Left ventricle myocardium inferior (tissue), 1 donor: ENCODE measurements at places on chromosomes 12 and 14.

DNA sequence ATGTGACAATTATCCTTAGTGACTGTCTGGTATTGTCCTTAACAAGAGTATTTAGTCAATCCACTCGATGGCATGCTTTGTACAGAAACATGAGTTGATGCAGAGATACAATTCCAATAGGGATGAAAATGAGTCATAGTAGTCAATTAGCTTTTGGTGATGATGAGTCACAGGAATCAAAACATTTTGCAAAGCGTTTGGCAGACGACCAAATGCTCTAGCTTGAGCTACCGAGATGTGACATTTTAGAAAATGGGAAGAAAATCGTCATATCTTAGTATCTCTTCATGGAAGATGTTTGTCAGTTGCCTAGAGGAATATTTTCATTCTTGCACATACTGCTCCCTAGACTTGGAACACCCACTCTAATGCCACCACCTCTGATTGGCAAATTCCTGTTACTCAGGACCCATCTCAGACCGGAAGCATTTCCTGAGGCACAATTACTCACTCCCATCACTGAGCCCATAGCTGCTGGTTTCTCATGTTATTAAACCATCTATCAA, 95.0 kb downstream of the LMNTD1 start:
- DNase-seq = no peak

GRCh38 chr14:94110552-94111181, at the start of gene IFI27:
TSS of gene IFI27 (plus strand) at chr14:94110736.
- peak; percentile 41 for DNase-seq

GRCh38 chr12:46445551-46446235, 73.1 kb upstream of the SLC38A2 start:
- DNase-seq = no peak

DNA sequence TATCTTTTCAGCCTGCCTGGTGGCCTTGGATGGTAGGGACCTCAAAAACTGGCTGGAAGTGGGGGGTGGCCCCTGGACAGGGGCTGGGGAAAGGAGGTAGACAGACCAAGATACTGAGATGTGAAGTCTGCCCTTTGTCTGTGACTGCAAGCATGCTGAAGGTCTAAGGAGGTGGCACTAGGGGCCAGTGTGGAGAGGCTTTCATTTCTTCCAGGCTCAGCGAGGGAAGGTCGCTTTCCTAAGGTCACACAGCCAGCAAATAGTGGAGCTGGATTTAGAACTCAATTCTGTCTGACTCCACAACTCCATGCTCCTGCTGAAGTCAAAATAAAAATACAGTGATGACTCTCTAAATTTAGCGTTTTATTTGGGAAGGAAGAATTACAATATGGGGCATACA, 11.3 kb upstream of the PLBD2 start:
- DNase-seq = no peak

GRCh38 chr12:44847403-44847802, 28.7 kb downstream of the NELL2 start:
- DNase-seq = no peak

DNA sequence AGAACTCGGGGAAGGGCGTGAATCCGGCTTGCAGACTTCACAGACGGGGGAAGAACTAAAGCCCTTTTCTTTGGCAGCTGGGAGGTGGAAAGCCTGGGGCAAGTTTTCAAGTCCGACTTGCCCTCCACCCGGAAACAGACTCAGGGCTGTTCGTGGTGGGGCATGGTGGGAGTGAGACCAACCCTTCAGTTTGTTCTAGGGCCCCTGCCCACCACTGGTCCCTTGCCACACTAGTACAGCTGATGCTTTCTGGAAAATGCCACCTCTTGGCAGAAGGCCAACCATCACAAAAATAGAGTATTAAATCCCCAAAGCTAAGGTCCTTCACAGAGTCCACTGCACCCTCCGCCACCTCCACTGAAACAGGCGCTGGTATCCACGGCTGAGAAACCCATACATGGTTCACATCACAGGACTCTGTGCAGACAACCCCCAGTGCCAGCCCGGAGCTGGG, 50.4 kb upstream of the DDX11 start:
- no peak for DNase-seq

DNA sequence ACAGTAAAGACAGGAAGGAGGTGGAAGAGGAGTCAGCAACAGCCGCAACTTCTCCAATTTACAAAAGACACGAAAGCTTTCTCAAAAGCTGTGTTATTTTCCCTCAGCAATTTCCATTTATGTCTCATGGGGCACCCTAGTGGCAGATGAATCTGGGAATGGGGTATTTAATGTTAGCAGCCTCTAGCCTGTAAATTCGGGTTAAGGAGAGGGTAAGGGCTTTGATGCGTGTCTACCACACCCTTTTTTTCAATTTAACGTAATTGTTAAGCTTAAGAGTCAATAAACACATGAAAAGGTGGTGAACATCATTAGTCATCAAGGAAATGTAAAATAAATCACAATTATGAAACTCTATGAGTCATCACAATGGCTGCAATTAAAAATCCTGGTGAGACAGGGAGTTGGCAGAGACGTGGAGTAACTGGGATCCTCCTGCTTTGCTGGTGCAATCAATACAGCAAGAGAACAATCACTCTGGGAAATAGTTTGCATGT, 986.4 kb downstream of the AACS start:
- no peak for DNase-seq

DNA sequence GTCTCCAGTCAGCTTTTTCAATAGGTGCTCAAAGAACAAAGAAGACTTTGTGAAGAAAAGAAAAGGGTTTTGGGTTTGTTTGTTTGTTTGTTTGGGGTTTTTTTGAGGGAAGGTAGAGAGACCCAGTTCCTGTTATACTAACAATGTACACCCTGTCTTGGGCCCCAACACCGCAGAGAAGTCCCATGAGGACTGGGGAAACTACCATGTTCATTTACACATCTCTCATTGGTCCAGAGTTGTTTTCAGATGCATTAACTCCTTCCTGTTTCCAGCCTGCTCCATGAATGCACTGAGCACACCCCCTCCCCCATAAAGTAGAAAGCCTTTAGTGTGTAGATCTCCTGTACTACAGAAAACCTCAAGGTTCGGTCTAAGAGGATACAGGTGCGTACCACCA, 51.1 kb upstream of the SLC8A3 start:
- DNase-seq = no peak

DNA sequence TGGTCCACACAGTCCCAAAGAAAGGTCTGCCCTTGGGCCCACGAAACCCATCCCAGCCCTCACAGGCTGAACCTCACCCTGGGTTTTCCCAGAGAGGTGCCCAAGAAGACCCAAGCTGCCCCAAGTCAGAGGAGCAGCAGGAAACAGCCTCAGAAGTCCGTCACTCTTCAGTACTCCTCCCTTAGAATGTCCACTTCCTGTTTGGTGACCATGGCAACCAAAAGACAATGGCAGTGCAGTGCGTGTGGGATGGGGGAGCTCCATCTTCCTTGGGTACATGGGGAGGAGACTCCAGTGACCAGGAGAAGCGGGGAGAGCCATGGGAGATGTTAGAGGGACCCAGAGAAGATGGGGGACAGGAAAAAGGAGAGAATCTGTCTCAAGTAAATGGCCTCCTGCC, 11.3 kb downstream of the SELPLG start:
- DNase-seq = no peak

DNA sequence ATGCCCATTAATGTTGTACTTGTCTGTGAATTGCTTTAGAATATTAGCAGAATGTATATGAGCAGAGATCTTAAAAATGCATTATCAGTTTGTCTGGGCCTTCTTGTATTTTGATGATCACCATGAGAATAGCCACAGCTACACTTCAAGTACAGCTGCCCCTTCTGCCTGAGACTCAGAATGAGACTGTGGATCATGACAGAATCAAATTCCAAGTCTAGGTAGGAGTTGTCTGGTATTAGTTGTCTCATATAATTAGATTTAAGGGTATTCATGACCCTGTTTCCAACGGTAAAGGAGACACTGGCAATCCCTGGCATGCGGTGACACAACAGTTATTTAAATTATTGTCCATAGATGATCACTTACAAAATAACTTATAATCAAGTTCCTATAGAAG, 18.3 kb upstream of the SMIM10L1 start:
- DNase-seq = no peak

DNA sequence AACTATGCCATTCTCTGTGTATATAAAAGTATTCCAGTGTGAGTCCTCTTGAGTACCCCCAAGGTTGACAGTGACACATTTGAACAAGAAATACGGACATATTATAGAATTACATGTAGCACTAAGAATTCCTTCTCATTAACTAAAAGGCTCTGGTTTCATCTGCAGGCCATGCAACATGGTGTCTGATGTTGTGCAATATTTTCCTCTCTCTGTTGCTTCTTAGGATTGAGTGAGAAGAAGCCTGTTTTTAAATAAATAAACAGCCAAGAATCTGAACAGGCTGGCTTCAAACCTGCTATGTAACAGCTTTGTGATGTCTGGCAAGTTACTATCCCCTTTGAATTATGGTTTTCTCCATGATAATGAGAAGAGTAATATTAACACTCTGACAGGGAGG, 22.2 kb upstream of the CCER1 start:
- DNase-seq = no peak

- DNase-seq = no peak
These were observed 72.8 kb downstream of the SCARB1 start for GRCh38 chr12:124790650-124791400.

DNA sequence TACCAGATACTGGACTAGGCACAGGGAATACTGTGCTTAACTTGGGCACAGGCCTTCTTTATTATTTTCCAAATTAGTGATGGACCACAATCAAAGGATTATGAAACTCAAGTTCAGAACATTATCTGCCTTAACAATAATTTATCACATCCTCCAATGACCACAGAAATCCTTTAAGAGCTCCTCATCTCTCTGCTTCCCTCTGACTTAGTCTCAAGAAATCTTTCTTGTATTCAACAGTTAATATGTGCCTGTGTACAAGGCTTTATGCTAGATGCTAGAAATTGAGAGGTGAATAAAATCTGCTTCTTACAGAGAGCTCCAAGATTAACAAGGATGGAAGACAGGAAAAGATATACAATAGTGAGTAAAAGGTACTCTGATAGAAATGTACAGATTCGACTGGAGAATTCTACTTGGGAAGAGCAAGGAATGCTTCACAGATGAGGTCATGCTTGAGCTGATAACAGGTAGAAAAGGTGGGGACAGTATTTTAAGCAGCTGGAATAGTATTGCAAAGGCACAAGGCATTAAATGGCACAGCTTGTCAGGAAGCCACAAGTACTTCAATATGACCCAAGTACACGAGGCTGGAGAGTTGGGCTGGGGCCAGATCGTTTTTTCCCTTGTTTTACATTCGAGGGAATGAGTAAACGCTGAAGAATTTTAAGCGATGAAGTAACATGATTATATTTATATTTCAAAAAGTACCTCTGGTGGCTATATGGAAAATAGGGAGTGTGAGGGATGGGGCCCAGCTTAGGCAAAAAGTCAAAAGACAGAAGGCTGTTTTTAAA, 55.1 kb upstream of the ARID2 start:
- DNase-seq = peak; percentile 36

DNA sequence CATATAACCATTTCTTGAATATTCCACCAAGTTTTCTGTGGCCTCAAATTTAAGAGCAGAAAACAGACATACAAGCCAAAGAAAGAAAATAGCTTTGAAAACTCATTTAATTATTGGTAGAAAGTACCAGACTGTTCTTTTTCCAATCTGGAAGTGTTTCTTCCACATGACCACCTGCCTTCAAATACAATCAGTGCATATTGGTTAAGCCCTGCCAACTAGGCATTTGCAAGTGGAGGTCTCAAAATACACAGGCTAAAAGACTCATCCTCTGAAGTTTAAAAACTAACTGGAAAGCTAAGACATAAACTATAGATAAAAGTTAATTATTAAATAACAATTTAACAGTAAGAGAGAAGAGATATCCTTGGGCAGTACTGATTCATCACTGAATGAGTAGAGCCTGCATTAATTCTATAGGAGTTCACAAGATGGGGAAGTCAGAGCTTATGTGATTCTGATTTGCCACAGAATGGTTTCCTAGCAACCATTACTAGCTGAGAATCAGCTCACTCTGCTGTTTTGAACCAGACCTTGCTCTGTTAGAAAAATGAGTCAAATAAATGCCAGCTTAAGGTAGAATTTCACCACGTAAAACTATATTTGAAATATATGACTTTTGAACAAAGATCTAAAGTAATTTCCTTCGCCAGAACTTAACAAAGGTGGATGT, 433.8 kb downstream of the FUT8 start:
- no peak for DNase-seq

- DNase-seq = no peak
These were observed 404.8 kb downstream of the ATP23 start for GRCh38 chr12:58346032-58346632.

- DNase-seq = no peak
These were observed 221.2 kb downstream of the SSPN start for GRCh38 chr12:26416550-26416949.

- DNase-seq = no peak
These were observed 120.9 kb upstream of the CAND1 start for GRCh38 chr12:67148265-67148664.

GRCh38 chr14:94771906-94772490, 2.1 kb upstream of the GSC start:
- DNase-seq = no peak

DNA sequence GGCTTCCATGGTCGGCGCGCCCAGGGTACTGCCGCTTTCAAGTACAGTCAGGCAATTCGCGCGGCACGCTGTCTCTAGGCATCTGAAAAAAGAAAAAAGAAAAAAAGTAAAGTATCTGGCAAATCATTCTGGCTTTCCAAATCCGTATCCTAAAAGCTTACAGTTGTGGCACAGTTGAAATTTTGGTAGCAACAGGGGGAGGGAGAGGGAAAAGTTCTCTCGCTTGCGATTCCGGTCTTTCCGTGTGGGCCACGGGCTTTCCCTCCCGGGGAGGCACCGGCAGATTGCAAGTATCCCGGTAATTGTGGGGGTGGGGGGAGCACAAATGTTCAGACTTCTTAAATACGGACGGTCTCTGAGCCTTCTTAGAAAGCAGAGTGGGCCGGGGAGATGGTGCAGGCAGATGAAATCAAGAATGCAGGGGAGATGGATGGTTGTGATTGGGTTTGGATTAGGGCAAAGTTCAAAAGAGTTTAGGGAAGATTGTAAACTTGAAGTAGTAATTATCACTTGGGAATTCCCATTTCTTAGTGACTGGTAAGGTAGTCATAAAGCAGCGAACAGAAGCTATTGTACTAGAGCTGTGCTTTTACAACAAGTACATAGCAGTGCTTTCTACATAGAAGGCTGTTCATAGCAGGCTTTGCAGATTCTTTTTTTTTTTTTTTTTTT, 1.2 kb downstream of the SOCS2 start:
- no peak for DNase-seq

DNA sequence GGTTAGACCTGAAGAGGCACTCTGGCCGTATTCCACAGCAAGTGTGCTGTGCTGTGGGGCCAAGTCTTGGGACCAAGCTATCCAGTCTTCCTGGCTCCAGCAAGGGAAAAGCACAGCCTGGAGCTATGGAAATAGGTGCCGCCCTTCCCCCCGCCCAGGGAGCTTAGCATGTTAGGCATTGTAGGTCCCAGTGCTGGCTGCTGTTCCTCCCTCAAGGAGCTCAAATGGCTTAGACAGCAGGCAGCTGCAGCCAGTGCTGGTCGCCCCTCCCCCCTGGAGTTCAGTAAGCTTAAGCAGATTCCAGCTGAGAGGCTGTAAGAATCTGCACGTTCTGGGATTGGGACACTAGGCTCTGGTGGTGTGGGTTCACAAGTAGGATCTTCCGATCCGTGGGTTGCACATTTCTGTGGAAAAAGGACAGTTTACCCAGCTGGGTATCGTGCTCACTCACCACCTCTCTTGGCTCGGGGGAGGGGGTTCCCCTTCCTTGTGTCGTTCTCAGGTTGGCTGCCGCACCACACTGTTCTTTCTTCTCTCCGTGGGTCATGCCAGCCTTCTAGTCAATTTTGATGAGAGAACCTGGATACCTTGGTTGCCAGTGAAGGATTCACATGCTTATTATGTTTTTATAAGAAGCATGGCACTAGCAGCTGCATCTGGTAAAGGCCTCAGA, 127.3 kb downstream of the CNTN1 start:
- DNase-seq = no peak
